ENCODE measurements at places on chromosomes 2 and 18.

DNA sequence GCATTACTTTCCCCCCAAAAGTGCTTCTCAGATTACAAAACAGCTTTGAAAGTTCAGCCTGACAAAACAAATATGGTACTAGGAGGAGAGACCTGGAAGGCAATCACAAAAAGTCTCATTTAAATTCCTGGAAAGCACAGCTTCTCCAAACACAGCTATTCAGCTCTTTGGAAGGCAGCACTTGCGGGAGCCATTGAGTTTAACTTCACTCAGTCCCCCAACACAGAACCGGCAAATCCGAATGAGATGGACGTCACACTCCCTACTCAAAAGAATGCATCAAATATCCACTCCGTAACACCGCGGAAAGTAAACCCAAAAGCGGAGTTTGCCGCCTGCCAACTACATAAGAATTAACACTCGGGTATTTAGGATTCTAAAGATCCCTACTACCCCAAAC, 638 bp downstream of the ST6GAL2 start:
- no peak for DNase-seq

- DNase-seq: no peak
These were observed 780.0 kb upstream of the RAB6C start for GRCh38 chr2:129199501-129199900.

DNA sequence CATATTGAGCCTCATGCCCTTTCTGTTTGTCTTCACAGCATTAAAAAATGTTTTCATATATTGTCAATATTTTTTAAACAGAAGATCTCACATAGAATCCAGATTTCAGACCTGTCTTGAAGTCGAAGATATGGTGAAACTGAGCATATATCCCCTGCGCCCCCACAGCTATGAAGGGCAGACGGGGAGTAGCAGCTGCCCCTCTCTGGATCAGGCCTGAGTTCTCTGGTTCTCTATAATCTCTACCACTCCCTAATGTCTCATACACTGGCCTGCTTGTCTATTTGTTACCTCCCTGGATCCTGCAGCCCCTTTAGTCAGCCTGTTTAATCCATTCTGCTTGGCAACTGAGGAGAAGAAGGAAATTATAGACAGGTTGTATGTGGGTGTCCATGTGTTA, 122.4 kb downstream of the LNPK start:
- DNase-seq: no peak

DNA sequence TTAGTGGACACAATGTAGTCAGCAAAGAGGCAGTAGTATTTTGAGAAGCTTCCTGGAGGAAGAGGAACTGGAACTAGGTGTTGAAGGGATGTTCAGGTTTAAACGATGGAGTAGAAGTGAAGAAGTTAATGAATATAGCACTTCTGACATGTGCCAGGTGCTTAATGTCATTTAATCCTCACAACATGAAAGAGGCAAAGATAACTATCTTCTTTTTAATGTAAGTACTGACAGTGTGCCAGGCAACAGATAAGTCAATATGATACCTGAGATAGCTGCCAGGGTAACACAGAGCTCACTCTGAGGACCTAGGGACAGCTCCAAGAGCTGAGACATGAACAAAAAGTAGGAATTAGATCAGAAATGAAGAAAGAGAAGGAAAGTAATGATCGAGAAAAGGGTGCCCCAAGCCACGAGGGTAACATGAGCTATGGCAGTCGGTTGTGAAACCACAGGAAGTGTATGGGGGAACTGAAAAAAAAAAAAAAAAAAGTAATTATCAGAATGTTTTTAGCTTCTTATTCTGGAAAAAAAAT, 140.7 kb downstream of the RNF144A start:
- peak; percentile 41 for DNase-seq

All from CD4-positive, alpha-beta memory T cell (primary cell).